CD4-positive, alpha-beta T cell treated with Interleukin-15 for 4 hours (primary cell): ENCODE measurements at places on chromosomes 12 and 14.

DNA sequence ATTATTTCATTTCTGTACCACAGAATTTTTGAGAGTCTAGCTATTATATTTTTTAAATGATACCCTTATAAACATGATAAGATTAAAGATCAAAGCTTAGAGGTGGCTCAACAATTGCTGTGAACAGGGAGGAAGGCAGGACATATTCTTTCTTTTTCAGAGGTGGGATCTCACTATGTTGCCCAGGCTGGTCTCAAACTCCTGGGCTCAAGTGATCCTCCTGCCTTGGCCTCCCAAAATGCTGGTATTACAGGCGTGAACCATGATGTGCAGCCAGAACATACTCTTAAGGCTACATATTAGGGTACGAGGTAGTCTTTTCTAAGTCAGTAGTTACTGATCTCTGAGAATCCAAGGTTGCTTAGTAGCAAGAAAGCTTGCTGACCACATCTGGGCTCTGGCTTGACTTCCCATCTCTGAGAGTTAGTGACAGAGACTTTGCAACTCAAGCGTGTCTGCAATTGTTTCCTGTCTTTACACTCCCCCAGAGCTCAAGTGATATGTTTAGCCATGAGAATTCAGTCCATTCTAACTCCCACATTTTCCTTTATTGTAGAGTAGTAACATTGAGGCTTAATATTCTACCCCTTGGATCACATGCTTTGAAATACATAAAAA, 8.6 kb downstream of the RAB5B start:
- no peak for DNase-seq

DNA sequence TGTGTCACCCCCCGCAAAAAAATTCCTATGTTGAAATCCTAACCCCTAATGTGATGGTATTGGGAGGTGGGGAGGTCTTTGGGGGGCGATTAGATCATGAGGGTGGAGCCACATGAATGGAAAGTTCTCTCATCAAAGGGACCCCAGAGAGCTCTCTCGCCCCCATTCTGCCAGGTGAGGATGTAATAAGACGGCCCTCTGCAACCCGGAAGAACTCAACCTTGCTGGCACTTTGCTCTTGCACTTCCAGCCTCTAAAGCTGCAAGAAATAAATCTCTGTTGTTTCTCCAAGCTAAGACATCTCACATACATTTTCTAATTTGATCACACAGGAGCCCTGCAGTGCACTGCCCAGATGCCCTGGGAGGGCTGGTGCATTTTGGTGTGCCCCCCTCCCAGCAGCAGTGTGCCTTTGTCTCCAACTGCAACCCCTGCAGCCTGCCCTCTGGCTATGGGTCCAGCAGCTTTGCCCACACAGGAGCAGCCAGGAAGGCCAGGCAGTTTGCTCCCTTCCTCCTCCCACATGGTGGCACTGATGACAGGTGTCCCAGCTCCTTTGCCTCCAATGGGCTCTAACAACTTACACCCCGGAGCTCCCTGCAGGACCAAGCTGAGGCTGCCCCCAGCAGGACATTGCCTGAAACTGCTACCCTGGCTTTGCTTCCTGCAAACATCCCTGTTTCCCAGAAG, 59.3 kb downstream of the C14orf132 start:
- no peak for DNase-seq

- DNase-seq = no peak
Measured at GRCh38 chr14:103675957-103676356, 39.3 kb downstream of the XRCC3 start.

DNA sequence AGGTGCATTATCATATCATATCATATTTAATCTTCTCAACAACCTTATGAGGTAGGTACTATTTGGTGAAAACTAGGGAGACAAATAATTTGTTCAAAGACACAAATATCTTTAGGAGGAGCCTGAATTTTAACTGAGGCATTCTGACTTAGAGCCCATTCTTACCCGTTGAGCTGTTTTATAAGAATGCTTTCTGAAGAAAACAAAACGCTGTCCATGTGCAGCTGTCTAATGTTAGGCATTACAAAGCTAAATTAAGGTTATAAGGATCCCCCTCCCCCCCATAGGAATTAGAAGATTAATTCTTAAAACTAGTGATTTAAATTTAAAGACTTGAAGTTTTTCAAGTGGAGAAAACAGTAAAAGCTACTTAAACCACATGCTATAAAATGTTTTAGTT, 6.4 kb downstream of the KTN1 start:
- no peak for DNase-seq

- no peak for DNase-seq
Measured at GRCh38 chr14:22184157-22184829, 404.7 kb downstream of the DAD1 start.

DNA sequence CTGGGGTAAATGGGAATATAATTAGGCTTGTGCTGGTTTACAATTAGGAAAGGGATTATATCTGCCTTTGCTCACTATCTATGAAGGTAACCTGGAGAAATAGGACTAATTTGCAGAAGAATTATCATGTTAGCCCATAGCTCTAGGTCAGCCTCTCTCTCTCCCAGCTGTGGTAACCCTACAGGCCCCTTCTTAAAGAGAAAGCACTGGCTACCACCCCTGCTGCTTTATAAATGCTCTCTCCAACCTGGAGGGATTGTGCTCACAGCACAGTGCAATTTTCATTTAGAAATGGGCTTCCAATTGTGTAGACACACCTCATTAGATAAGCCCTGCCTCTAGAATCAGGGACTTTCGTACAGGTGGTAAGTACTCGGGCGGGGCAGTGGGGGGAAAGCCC, 22.7 kb upstream of the MGST1 start:
- DNase-seq = no peak

GRCh38 chr12:94445662-94446061, 14.0 kb downstream of the CEP83 start:
- DNase-seq = no peak

- DNase-seq = no peak
Measured at GRCh38 chr12:100661300-100661951, 87.9 kb downstream of the GAS2L3 start.

DNA sequence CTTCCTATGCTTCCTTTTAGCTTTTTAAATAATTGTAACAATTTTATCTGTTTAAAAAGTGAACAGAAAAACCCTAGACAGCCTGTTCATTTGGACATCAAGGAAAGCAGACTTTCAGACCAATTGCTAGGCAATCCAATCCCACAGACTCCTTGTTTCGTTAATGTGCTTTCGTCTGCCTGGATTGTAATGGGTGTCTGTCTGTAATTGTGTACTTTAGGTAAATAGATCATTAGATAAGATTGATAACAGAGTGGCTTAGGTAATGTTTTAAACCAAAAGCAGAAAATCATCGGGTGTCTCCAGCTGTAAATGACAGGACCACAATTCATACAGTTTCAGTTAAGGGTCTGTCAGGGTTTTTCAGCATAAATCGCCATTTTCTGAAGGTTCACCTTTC, 19.6 kb downstream of the CCDC60 start:
- DNase-seq = no peak

DNA sequence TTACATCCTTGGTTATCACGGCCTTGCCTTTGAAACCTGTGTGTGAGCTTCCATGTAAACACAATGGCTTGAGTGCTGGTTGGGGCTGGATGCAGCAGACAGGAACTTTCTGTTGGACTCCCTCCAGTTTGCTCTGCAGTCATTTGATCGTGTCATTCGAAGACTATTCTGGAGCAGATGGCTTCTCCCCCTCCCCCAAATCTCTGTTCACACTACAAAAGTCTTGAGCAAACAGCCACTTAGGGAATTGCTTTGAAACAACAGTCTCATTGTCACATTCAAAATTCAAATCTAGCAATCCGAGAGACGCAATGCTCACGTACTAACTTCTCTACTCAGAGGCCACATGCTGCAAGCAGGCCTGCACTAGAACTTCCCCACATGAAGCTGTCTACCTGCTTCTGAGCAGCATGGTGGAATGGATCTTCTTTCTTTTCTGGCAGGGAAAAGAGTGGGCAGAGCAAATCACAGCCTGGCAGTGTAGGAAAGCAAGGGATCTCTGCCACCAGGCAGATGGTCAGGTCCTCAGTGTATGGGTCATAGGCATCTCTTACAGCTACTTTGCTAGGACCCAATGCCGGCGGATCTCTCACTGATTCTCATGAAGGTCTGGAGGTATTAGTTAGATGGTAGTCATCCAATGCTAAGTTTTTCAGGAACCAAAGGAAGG, 214.2 kb downstream of the PPM1H start:
- DNase-seq = no peak

- DNase-seq = no peak
Measured at GRCh38 chr14:59328454-59328853, 136.7 kb downstream of the GPR135 start.

DNA sequence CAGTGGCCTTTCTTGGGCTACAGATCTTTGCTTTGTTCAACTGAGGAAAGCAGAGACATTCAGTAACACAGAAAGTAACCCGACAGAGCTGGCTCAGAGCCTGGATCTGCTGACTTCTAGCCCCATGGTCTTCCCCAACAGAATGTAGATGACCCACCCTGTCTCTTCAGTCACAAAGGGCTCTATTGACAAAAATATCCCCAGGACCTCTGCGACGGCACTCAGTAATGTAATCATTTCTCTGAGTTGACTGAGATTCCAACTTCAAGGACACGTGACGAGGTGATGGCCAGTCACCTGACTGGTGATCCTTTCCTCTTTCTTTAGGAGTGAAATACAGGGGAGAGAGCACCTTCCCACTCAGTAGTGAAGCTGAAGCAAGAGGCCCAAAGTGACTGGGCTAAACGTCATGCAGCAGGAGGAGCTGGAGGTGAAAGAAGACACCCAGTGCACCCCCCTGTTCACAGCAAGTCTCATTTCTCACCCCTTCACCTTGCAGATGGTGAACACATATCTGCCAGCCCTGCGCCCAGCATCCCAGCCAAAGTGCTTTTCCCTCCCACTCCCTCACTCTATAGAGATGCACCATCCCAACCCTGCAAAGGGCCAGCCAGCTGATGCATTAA, 179.2 kb upstream of the EGLN3 start:
- DNase-seq = no peak

GRCh38 chr12:130647814-130648213, 68.3 kb downstream of the RIMBP2 start:
- DNase-seq = no peak

DNA sequence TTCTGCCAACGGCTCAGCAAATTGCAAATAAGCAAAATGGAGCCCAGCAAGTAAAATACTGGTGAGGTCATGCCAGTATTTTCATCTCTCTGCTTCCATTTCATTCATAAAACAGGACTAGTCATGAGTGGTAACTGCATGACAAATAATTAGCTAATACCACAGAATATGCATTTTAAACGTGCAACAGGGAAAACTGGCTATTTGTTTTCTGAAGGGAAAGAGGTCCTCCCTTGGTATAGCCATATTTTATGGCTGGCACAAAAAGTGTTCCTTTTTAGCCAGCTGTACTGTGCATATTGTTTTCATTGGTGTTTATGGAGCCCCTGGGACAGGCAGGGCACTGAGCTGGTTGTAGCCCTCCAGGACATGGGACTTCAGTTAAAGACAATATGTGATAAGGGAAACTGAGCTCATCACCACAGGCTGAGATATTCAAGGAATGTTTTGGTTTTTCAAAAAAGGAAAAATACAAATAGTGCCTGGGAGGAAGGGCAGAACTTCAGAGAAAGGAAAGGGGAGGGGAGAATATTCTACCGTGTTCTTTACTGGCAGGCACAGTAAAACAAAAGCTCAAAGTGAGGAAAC, 26.1 kb upstream of the FOXN3 start:
- DNase-seq = no peak

- no peak for DNase-seq
Measured at GRCh38 chr14:67633451-67634147, 13.9 kb downstream of the ARG2 start.

DNA sequence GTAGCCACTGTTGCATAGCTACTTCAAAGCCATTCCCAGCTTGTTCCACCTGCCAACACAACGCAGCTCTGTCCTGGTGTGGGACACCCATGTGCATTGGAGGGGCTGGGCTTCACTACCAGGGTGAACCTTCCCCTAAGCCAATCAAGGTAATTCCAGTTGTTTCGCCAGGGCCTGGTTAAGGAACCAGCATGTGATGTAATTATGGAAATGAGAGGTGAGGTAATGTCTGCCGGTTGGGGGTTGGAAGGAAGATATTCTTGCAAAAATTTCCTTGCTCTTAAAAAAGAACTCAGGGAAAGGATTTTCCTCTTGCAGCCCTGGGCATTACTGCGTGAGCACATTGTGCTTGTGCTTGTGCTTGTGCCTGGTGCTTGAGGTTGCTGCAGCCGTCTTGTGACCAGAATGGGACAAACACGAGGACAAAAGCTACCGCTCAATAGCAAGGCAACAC, 14.9 kb downstream of the TUBA1C start:
- DNase-seq = no peak

GRCh38 chr12:92049403-92049802, 96.2 kb downstream of the BTG1 start:
- DNase-seq = no peak

DNA sequence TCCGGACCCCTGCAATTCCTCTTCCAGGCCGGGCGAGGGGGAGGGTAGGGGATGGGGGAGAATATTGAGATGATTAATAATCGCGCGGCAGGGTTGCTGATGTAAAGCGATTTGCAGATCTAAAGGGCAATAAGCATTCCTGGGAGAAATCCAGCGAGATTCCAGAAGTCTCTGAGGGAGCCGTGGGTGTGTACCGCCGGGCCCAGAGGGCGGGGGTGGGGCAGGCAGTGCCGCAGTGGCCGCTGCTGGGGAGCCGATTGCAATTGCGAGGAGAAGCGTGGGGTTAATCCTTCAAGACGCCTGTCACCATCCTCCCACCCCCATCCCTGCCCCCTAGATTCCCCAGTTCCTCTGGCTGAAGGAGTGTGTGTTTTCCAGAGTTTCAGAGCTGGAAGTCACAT, 16.4 kb downstream of the FOS start:
- DNase-seq = no peak

DNA sequence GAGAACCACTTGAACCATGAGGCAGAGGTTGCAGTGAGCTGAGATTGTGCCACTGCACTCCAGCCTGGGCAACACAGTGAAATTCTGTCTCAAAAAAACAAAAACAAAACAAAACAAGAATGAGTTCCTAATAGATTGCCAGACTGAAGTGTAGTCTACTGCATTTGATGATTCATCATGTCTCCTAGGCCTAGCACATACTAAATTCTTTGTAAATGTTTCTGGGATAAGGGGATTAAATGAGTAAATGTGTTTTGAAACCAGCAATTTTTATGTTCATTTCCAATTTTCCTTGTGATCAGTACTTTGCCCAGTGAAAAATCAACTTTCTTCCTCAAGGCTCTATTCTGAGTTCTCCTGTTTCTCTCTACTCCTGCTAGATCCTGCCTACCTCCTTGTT, 2.9 kb upstream of the DYRK2 start:
- no peak for DNase-seq
